ENCODE measurements at places on chromosomes 2 and 18.

DNA sequence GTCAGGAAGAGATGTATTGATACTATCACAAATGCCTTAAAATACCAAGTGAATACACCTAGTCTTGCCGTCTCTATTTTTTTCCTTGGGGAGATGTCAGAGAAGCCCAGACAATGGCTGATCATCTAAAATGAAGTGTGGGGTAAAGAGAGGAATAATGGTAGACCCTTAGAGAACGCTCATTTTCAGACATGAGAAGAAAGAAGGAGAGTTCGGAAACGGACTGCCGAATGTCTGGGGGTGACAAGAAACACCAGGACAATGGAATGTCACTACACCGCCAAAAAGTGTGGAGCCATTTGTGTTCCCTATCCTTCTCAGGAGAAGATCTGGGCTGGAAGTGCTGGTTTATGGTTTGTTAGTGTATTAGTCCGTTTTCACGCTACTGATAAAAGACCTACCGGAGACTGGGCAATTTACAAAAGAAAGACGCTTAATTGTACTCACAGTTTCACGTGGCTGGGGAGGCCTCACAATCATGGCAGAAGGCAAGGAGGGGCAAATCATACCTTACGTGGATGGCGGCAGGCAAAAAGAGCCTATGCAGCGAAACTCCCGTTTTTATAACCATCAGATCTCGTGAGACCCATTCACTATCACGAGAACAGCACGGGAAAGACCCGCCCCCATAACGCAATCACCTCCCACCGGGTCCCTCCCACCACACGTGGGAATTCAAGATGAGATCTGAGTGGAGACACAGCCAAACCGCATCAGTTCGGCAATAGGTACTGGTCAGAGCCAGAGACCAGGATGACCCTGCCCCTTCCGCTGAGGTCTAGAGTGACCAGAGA lies 743.7 kb downstream of the GALR1 start:
- no peak for DNase-seq

GRCh38 chr2:974502-974901 lies 23.9 kb downstream of the SNTG2 start:
- DNase-seq = no peak

- no peak for DNase-seq
Observed at GRCh38 chr2:5493256-5493655, 198.9 kb upstream of the SOX11 start.

DNA sequence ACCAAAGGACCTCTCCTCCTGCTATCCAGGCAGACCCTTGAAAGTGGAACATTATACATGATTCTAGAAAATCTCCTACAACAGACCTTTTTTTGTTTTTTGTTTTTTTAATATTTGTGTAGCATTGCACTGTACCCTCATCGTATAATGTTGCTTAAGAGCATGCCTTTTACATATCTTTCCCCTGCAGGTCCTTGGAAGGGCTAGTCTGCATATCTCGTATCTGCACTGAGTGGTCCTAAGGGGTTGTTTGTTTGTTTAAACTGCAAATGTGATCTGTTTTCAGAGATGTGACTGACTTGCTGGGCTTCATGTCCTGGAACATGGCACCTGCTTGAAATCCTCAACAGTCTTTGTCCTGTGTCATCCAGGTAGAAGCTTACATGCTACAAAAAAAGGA lies 204.1 kb downstream of the FAM210A start:
- no peak for DNase-seq

- no peak for DNase-seq
Observed at GRCh38 chr2:21367421-21367820, 243.7 kb downstream of the TDRD15 start.

GRCh38 chr2:163775304-163775703 lies 39.5 kb upstream of the FIGN start:
- no peak for DNase-seq

- no peak for DNase-seq
Observed at GRCh38 chr2:46303822-46304221, 6.6 kb downstream of the EPAS1 start.

DNA sequence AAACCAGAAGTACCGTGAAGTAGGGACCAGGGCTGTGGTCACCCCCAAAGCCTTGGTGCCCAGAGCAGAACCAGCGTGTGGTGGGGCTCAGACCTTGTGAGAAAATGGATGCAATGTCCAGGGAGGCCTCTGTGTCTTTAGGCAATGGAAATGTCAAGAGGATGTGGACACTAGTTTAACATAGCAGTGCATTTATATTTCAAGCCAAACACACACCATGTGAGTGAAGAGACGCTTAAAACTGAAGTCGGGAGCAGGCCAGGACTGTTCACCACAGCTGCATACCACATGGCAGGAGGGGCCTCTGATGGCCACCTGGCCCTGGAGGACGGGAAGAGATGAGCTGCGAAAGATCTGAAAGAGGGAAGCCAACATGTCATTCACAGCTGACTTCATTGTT lies 87.3 kb upstream of the LDLRAD4 start:
- no peak for DNase-seq

All from DMS153 (cell line).